ENCODE measurements at places on chromosomes 12 and 14.

DNA sequence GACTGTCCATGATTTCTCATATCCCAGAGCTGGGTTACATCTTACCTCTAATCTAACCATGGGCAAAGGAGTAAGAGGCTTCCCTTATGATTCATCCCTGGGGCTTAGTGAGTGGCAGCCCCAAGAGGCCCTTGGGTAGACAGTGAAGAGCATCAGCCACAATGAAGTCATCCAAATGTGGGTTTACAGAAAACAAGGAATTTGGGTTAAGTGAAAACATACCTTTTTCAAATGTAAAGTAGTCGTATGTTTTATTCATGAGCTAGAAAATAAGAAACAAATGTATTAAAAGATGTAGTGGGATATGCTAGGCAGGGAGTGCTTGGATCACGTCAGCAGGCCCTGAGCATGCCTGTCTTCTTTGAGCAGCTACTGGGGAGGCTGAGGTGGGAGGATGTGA lies 54.0 kb upstream of the ELK3 start:
- peak; percentile 91 for DNase-seq

- peak; percentile 62 for DNase-seq
These were observed 11.0 kb downstream of the PAPLN start for GRCh38 chr14:73248108-73248868.

DNA sequence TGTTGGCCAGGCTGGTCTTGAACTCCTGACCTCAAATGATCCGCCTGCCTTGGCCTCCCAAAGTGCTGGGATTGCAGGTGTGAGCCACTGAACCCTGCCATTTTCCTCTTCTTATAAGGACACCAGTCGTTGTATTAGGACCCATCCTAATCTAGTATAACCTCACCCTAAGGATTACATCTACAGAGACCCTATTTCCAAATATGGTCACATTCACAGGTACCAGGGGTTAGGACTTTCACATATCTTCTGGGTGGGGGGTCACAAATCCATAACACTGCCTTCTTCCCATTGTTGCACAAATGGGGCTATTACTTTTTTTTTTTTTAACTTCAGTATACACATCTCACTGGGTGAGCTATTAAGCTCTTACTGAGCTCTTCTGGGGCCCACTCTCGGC lies 38.6 kb downstream of the ARF6 start:
- no peak for DNase-seq

GRCh38 chr12:47155457-47156166 lies 75.9 kb upstream of the AMIGO2 start:
- peak; percentile 77 for DNase-seq

DNA sequence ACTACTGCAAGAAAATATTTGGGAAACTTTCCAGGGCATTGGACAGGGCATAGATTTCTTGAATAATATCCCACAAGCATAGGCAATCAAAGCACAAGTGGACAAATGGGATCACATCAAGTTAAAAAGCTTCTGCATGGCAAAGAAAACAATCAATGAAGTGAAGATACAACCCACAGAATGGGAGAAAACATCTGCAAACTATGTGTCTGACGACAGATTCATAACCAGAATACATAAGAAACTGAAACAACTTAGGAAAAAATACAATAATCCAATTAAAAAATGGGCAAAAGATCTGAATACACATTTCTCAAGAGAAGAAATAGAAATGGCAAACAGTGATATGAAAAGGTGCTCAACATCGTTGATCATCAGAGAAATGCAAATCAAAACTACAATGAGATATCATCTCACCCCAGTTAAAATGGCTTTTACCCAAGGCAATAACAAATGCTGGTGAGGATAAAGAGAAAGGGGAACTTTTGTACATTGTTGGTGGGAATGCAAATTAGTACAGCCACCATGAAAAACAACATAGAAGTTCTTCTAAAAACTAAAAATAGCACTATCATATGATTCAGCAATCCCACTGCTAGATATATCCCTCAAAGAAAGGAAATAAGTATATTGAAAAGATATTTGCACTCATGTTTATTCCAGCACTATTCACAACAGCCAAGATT lies 33.8 kb upstream of the ATP2B1 start:
- DNase-seq: no peak

- DNase-seq: no peak
These were observed 61.0 kb upstream of the PPFIA2 start for GRCh38 chr12:81819991-81820633.

DNA sequence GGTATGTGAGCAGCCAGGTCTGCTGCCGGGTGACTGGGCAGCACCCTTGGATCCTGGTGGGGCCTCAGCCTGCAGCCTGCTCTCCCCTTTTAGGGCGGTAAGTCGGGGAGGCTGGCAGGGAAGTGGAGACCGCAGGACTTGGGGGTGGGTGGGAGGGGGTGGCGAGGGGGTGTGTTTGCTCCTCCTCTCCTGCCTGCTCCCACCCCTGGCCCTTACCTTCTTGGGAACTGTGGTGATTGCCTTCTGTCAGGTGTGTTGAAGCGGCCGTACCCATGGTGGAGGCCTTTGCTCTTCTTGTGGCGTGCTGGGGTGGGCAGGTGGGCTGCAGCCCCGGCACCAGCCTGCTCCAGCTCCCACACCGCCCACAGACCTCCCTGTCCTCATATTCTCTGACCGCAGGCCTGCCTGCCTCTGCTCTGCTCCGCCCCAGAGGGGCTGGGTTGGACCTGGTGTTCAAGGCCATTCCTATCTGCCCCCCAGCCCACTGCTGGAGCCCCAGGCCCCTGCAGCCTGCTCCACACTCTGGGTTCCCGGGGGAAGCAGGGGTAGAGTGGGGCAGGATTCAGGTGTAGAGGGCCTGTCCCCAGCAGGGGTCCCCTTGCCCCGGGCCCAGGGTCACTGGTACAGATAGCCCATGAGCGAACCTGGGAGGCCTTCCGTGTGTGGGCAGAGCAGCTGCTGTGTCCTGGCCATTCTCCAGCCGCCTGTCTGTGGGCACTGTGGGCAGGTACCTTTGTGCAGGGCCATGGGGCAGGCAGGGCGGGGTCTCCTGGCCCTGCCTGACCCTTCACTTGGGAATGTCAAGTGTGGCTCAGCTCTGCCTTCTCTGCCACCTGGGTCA lies 5.2 kb downstream of the TEDC1 start:
- no peak for DNase-seq

- no peak for DNase-seq
These were observed 46.2 kb upstream of the TUNAR start for GRCh38 chr14:95830386-95830785.

DNA sequence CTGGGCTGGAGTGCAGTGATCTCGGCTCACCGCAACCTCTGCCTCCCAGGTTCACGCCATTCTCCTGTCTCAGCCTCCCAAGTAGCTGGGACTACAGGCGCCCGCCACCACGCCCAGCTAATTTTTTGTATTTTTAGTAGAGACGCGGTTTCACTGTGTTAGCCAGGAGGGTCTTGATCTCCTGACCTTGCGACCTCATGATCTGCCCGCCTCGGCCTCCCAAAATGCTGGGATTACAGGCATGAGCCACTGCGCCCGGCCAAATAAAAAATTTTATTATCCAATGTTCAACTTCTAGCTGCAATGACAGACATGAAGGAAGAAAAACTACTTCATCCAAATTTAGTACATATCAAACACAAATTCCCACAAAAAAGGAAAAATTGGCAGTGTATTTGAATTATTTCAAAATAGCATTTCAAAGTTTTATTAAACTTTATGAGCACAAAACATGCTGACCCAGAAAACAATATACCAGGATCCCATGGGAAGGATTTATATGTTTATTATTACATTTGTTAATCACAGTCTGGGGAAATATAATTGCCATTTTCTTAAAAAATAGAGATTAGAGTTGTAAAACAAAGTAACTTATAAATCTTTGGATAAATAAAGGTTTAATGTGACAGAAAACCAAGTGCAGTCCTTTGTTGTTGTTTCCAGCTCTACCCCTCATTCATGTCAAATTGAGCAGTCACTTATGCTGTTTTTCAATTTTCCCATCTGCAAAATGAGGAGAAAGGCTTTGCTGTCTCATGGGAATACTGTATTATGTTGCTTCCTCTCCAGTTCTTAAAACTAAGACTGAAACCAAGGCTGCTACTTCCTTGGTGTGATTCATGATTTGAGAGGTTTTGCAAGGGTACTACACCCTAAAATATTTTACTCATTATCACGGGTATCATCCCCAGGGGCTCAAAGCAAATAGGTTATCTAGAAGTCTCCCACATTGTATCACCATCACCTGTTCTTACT lies 155.2 kb upstream of the AVPR1A start:
- no peak for DNase-seq

- peak; percentile 7 for DNase-seq
These were observed 85.5 kb upstream of the PTPRB start for GRCh38 chr12:70722584-70723343.

GRCh38 chr12:10276774-10277173 lies 30.9 kb upstream of the KLRD1 start:
- no peak for DNase-seq

- no peak for DNase-seq
These were observed 177.6 kb upstream of the LRIG3 start for GRCh38 chr12:59097876-59098275.

GRCh38 chr14:44982594-44982993 lies 20.6 kb downstream of the TOGARAM1 start:
- DNase-seq: no peak

GRCh38 chr12:9773216-9773877 lies 12.6 kb upstream of the CD69 start:
- DNase-seq: no peak

GRCh38 chr12:50988051-50988450 lies 35.7 kb downstream of the HIGD1C start:
- DNase-seq: peak; percentile 59

DNA sequence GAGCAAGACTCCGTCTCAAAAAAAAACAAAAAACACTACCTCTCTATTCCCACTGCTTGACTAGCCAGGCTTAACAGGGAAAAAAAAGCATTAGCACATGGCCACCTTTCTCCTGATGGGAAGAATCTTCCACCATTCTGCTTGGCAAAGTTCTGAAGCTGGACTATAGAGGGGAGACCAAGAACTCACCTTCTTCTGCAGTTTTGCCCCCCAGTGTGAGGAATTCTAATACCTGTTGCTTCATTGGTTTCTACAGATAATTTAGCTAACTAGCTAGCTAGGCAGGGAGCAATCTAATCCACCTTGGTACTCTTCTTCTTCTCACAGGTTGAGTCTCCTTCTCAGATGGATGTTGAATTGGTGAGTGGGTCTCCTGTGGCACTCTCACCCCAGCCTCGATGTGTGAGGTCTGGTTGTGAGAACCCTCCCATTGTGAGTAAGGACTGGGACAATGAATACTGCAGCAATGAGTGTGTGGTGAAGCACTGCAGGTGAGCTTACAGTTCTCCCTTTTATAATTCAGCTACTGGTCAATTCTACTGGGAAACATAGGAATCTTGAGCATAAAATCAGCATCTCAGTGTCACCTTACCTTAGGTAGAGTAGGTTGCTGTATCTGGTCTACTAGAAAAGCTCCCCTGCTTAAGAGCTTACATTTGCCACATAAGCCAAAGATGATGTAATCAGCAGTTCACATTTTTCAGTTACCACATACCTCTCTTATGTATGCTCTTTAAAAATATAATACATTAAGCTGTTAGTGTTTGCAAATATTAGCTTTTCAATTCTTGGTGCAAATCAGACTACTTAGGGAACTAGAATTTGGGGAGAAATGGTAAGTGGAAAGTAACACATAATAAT lies 16.0 kb downstream of the METTL3 start:
- DNase-seq: peak; percentile 91

DNA sequence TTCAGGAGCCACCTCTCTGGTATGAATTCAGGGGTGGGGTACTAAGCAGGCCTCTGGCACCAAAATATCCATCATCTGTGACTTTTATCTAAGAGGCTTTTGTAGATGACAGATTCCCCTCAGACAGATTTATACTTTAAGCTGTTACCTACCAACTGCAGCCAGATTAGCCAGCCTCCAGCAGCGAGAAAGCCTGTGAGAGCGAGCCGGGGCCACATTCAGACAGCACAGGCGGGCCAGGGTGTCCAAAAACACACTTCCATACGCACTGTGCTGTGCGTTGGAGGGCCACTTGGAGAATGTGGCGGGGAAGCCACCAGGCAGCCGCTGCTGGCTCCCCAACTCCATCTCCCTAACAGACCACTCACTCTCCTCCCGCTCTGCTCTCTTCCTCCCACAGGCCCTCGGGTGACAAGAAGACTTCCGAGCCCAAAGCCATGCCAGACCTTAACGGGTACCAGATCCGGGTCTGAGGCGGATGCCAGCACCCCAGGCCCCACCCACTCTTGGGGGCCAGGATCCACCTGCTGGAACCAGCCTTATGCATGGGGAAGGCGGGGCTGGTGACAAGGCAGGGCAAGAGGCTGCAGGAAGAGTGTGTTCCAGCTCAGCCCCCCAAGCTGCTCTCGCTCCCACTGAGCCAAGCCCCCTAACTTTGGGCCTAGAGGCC lies 17.4 kb downstream of the VASH1 start:
- no peak for DNase-seq

DNA sequence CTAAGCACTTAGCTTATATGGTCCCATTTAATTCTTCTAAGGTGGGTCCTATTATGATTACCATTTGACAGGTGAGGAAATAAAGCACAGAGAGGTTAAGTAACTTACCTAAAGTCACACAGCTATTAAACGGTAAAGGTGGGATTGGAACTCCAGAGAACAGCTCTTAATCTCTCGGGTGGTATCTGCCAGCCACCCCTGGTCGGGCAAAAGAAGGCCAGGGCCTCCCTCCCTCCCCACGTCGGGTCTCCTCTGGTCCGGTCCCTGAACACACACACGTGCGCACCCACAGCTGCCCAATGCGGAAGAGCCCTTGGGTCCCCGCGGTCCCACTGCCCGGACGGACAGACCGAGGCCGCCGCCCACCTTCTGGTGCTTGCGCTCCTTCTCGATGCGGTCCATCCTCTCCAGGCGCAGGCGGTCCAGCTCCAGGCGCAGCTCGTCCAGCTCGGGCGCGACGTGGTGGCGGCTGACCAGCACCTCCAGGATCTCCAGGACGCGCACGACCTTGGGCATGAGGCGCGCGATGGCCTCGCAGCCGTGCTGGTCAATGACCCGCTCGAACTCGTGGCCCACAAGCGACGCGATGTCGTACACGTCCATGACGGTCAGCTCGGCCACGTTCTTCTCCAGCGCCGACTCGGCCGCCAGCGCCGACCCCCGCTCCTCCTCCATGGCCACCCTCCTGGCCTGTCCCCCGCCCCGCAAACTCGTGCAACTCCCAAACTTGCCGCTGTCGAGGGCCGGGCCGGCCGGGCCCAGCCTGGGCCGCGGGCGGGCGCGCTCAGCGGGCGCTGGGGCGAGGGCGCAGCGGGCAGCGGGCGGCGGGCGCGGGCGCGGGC lies 490 bp downstream of the RILPL1 start:
- peak; percentile 43 for DNase-seq

GRCh38 chr14:106268013-106268727 lies 741.8 kb downstream of the TMEM121 start:
- DNase-seq: no peak

DNA sequence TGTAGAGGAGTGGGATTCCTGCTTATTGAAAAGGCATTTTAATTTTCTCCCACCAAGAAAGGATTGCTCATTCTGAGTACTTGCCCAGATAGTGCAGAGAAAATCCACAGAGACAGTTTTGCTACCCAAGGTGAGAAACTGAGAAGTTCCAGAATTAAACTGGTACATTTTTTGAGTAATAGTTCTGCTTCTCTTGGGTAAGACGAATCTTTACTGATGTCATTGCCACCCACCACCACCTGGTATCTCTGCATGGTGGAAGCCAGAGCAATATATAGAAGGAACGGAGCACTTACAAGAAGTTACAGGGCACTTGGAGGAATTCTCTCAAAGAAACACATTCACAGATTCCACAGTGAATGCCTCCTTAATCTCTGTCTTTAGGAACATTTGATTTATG lies 20.7 kb upstream of the FRMD6 start:
- no peak for DNase-seq
